ENCODE measurements at places on chromosomes 3 and 15. TPM values are rescaled to one million over a fixed set of nuclear protein-coding genes. Genes with fewer than 3 reads are reported as not detected.
A peak's percentile ranks its signal among the peaks of the same experiment; 100 is the strongest.

BNC1 gene
- total RNA-seq, result not detected

CPN2 gene
- not detected for total RNA-seq

LRRC31 gene
- 0.19 TPM for total RNA-seq

KLHL40 gene
- total RNA-seq, result not detected

A4GNT gene
- total RNA-seq, result 2.0 TPM

DNA sequence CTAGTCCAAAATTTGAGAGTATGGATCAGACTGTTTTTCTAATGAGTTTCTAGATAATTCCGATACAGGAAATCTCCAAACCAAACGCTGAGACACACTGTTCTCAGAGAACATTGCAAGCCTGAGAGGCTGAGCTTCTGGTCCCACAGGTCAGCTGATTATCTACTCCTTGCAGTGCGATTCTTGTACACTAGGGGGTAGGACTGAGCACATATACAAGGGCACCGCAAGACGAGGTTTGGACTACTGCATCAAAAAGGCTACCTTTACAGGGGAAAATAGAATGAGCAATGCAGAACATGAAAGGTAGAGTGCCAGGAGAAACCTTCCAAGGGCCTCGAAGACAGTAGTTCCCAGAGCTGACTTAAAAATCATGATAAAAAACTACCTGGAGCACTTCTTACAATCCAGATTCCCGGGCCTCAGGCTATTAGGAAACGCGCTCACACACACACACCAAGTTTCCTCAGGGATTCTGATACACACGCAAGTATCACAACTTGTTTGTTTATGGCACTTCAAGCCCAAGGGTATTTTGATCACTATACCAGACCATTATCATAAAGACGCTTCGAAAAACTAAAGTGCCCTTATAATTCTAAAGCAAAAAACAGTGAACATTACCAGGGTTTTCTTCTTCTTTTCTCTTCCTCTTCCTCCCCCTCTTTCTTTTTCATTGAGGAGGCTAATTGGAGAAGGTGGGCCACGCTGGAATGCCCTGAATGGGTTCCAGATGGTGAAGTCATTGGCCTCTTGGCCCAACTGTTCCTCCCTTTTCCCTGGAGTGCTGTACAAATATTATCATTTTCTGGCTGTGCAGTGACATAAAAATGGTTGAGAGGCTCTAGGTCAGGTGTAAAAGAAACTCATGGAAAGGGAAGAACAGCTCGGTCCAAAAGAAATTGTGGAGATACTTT is 61.8 kb downstream of the SLC12A8 start:
- no peaks in the 10 kb centered on the region for H3K27me3 ChIP-seq
- H3K36me3 ChIP-seq, result no peaks in the 10 kb centered on the region
- no peak overlapping the region for H3K27ac ChIP-seq
- H3K4me3 ChIP-seq, result no peak overlapping the region

DNA sequence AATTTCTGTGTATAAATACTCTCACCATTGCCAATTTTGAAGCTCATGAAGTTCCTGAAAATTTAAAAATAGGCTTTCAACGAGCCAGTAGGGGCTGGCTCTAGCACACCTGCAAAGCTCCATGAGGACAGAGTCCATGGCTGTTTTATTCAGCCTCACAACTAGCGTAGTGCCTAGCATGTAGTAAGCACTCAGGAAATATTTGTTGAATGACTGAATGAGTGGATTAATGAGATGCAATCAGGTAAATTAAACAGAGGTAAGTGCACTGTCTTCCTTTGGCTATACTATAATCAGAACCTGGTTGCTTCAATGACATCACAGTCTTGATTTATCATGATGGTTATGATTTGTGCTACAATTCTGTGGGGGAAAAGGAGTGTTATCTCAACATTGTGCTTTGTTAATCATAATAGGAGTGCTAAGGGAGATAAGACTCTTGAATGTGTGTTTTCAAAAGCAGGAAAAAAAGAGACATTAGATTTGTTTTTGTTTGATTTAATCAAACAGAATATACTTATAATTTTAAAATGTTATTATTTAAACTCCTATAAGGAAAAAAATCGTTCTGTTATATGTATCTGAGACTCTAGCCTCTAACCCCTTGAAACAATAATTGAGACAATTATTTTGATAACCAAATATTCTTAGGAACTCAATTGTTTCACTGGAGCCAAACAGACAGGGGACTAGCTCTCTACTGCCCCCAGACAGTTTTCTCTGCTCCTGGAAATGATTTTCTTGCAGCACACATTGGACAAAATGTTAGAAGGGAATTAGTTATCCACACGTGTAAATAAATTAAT is 171.7 kb upstream of the ATP11B start:
- no peak overlapping the region for H3K4me3 ChIP-seq
- no peak for DNase-seq
- no peaks in the 10 kb centered on the region for H3K36me3 ChIP-seq
- H3K27ac ChIP-seq, result no peak overlapping the region
- no peaks in the 10 kb centered on the region for H3K27me3 ChIP-seq

- no peaks in the 10 kb centered on the region for H3K27me3 ChIP-seq
- H3K27ac ChIP-seq, result peak overlapping the region; percentile 1
- H3K36me3 ChIP-seq, result no peaks in the 10 kb centered on the region
- no peak overlapping the region for H3K4me3 ChIP-seq
Observed at GRCh38 chr15:66080717-66081398, 172.7 kb downstream of the MEGF11 start.

DNA sequence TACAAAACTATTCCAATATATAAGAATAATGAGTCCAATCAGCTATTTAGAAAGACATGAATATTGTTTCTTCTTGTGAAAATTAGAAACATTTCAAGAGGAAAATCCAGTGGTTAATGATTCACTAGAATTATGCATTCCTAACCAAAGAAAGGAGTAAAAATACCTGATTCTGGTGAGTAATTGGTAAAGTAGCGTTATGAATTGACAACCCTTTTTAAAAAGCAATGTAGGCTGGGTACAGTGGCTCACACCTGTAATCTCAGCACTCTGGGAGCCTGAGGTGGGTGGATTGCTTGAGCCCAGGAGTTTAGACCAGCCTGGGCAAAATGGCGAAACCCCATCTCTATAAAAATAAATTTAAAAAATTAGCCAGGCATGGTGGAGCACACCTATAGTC is 43.3 kb downstream of the TOPAZ1 start:
- H3K27ac ChIP-seq, result no peak overlapping the region
- no peak overlapping the region for H3K4me3 ChIP-seq
- H3K27me3 ChIP-seq, result no peaks in the 10 kb centered on the region
- no peaks in the 10 kb centered on the region for H3K36me3 ChIP-seq
- DNase-seq, result no peak

GRCh38 chr15:63879211-63879610 is 45.5 kb upstream of the HERC1 start:
- H3K4me3 ChIP-seq, result no peak overlapping the region
- no peak overlapping the region for H3K27ac ChIP-seq
- no peaks in the 10 kb centered on the region for H3K36me3 ChIP-seq
- DNase-seq, result no peak
- no peaks in the 10 kb centered on the region for H3K27me3 ChIP-seq

DNA sequence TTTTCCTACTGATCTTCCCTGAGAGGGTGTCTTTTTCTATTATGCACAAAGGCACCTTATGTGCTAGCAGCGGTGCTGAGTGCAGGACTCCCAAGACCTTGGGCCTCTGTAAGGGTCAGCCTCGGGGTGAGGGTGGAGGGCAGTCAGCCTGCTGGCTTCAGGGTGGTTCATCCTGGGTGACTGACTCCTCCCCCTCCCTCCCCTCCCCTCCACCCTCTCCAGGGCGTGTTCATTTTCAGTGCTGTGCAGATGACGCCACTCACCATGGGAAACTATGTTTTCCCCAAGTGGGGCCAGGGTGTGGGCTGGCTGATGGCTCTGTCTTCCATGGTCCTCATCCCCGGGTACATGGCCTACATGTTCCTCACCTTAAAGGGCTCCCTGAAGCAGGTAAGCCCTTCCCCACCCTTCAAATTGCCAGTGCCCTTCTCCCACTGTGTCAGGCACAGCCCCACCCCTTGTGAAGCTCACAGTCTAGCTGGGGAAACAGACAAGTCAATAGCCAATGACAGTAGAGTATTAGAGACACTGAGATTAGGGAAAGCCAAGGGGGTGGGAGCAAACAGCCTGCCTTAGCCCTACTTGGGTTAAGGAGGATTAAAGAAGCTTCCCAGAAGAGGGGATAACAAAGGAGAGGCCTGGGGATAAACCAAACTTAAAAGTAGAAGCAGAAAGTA is 41.9 kb downstream of the SLC6A1 start:
- no peak for DNase-seq
- H3K27ac ChIP-seq, result no peak overlapping the region
- no peaks in the 10 kb centered on the region for H3K4me1 ChIP-seq
- no peaks in the 10 kb centered on the region for H3K27me3 ChIP-seq

- H3K27me3 ChIP-seq, result no peaks in the 10 kb centered on the region
- H3K36me3 ChIP-seq, result no peaks in the 10 kb centered on the region
- H3K27ac ChIP-seq, result no peak overlapping the region
Observed at GRCh38 chr3:128366652-128367051, 100.0 kb downstream of the DNAJB8 start.

- no peak overlapping the region for H3K4me3 ChIP-seq
- H3K36me3 ChIP-seq, result no peaks in the 10 kb centered on the region
- no peak overlapping the region for H3K27ac ChIP-seq
- H3K4me1 ChIP-seq, result no peaks in the 10 kb centered on the region
- H3K27me3 ChIP-seq, result no peaks in the 10 kb centered on the region
Observed at GRCh38 chr3:39323494-39323893, 6.0 kb upstream of the CCR8 start.

GRCh38 chr3:49872801-49873281 is 3.1 kb upstream of the CAMKV start:
- no peak for DNase-seq
- H3K27me3 ChIP-seq, result no peaks in the 10 kb centered on the region
- no peak overlapping the region for H3K4me3 ChIP-seq
- no peaks in the 10 kb centered on the region for H3K4me1 ChIP-seq
- no peaks in the 10 kb centered on the region for H3K36me3 ChIP-seq
- no peak overlapping the region for H3K27ac ChIP-seq

GRCh38 chr3:14764331-14765059 is 54.3 kb upstream of the FGD5 start:
- no peak overlapping the region for H3K4me3 ChIP-seq
- H3K27me3 ChIP-seq, result no peaks in the 10 kb centered on the region
- no peaks in the 10 kb centered on the region for H3K36me3 ChIP-seq
- no peak for DNase-seq
- no peak overlapping the region for H3K27ac ChIP-seq
- no peaks in the 10 kb centered on the region for H3K4me1 ChIP-seq

DNA sequence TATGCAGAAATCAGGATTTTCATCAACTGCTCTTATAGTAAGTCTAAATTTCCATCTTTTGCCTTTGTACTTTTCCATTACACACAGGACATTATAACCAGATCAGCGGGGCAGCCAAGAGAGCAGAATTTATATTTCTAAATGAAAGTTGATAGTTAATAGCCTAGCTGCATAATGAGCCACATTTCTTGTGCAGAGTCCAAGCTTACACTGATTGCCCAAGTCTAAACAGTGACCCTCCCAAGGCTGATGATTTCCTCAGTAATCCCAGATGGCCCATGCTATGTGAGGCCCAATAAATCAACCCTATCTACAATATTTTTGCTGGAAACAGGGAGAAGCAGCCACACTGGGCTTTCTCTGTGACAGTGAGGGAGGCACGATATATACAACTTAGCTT is 475.8 kb upstream of the KCNMB2 start:
- H3K4me1 ChIP-seq, result no peaks in the 10 kb centered on the region
- H3K36me3 ChIP-seq, result no peaks in the 10 kb centered on the region
- H3K27me3 ChIP-seq, result no peaks in the 10 kb centered on the region
- no peak overlapping the region for H3K27ac ChIP-seq

GRCh38 chr15:40900256-40901052 is 6.2 kb downstream of the VPS18 start:
- no peak overlapping the region for H3K4me3 ChIP-seq
- H3K4me1 ChIP-seq, result peaks cover 13% of the 10 kb centered on the region
- peaks cover 36% of the 10 kb centered on the region for H3K36me3 ChIP-seq

GRCh38 chr15:66515901-66516322 is 10.8 kb downstream of the ZWILCH start:
- H3K27ac ChIP-seq, result no peak overlapping the region
- H3K4me3 ChIP-seq, result no peak overlapping the region
- H3K27me3 ChIP-seq, result no peaks in the 10 kb centered on the region
- H3K36me3 ChIP-seq, result no peaks in the 10 kb centered on the region

Measured in pancreas (tissue), 10 donors.